Aorta (tissue), 5 donors: ENCODE measurements at places on chromosomes 13 and 19. TPM values are rescaled to one million over a fixed set of nuclear protein-coding genes. Genes with fewer than 3 reads are reported as not detected.

The ZNF285 gene
- total RNA-seq, result 3.1 TPM

DNA sequence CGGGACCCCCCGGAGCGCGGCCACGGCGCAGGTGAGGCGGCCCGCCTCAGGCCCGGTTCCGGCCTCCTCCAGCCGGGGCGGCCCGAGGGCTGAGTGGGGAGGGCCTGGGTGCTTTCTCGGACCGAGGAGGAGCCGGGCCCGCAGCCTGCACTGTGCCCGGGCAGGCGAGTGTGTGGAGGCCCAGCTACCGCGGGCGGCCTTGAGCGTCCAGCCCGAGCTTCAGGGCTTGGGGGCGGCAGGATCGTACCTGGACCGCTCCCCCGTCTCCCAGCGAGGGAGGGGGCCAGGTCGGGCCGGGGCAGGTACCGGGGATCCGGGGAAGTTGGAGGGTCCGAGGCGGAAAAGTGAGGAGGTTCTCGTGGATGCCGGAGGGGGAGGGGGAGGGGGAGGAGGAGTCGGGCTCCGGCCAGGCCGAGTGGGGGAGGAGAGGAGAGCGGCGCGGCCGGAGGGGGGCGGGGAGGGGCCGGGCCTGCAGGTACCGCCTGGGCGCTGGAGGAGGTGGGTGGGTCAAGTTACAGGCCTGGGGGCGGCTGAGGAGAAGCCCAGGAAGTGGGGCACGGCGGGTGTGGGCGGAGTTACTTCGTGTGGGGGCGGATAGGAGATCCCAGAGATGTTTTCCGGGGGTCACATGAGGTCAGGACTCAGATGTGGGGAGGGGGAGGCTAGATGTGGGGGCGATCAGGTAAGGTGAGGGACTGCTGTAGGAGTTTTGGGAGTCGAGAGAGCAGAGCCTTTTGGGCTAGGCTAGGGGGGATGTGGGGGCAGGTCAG lies 545 bp downstream of the NACC1 start:
- no peaks in the 10 kb centered on the region for H3K36me3 ChIP-seq
- H3K4me3 ChIP-seq, result peak overlapping the region; percentile 94
- H3K4me1 ChIP-seq, result peaks cover 2% of the 10 kb centered on the region

DNA sequence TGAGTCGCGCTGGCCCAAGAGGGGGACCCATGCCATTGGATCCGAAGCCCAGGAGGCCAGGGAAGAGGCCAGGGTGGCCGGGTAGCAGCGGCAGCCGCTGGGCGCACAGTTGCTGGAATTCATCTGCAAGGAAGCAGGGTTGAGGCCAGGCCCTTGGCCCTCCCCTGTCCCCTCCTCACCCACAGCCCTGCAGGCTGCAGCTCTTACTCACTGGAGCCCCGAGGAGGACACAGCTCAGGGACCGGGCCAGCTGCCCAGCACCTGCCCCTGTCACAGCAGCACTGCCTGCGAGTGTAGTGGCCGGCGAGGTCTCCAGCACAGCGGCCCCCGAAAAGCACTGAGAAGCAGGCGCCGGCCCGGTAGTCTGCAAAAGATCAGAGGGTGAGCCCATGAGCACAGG lies 11.2 kb downstream of the FBN3 start:
- no peak overlapping the region for H3K27ac ChIP-seq
- no peaks in the 10 kb centered on the region for H3K4me1 ChIP-seq
- no peak overlapping the region for H3K4me3 ChIP-seq
- no peaks in the 10 kb centered on the region for H3K27me3 ChIP-seq
- no peak for DNase-seq

DNA sequence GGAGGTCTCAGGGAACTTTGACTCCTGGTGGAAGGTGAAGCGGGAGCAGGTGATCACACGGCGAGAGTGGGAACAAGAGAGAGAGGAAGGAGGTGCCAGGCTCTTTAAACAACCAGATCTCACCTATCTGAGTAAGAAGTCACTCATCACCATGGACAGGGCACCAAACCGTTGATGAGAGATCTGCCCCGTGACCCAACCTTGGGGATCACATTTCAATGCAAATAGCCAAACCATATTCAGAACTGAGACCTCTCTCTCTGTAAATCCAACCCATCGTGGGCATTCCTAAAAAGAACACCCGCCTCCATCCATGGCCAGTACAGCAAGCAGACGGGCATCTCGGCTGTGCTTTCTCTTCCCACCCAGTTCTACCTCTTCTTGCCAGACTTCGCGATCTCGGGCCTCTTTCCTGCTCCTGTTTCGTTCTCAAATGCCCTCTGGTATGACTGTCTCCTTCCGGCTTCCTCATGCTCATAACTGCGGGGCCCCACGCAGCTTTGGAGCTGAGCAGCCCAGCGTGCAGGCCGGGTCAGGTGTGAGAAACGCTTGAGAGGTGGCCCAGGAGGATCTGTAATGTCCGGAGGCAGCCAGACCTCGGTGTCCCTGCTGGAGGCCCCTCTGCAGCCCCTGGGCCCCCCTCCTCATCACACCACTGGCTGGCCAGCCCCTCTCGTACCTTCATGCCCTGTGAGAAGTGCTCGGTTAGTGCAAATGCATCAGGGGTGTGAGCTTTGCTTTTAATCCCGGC lies 97.0 kb upstream of the GPR183 start:
- no peak overlapping the region for H3K27ac ChIP-seq
- H3K4me1 ChIP-seq, result no peaks in the 10 kb centered on the region
- no peaks in the 10 kb centered on the region for H3K36me3 ChIP-seq

DNA sequence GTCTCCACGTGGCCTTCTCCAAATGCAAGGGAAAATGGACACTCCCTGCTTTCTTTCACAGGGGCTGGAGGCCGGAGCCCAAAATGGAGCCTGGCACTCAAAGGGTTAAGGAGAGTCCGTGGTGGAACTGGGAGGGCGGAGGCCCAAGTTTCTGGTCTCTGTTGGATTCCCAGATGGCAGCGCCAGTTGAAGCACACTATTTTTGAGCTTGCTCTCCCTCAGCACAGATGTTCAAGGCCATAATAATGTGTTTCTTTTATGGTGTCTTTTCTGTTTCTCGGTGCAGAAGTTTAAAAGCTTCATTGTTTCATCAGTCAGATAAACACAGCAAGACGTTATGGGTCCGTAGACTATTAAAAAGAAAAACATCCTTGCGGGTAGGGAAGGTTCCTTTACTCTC lies 67.6 kb downstream of the TNFRSF19 start:
- H3K27ac ChIP-seq, result no peak overlapping the region
- no peak overlapping the region for H3K4me3 ChIP-seq
- H3K27me3 ChIP-seq, result no peaks in the 10 kb centered on the region

- no peak overlapping the region for H3K27ac ChIP-seq
- no peak for DNase-seq
- H3K36me3 ChIP-seq, result no peaks in the 10 kb centered on the region
- no peaks in the 10 kb centered on the region for H3K4me1 ChIP-seq
- peaks cover 1% of the 10 kb centered on the region for H3K27me3 ChIP-seq
Observed at GRCh38 chr19:13396250-13397080, 109.8 kb downstream of the CACNA1A start.
